ENCODE measurements at places on chromosomes 4 and X. TPM values are rescaled to one million over a fixed set of nuclear protein-coding genes. Genes with fewer than 3 reads are reported as not detected.

DNA sequence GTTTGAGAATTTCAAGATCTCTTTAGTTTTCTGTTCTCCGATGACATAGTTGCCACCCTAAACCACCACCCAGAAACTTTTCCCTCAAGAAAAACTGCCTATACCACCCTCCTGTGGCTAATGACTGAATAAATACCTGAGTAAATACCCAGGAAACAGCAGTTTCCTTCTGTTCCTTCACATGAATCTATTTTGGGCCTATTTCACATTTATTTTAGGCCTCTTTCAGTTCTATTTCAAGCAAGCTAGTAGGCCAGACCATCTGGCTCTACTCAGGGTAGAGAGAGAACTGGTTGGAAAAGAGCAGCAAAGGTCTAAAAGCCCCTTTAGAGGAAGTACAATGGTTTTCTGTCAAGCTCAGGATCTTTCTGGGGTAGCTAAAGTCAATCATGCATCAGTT, 23.4 kb downstream of the ARHGEF9 start:
- H3K27ac ChIP-seq, result no peak overlapping the region
- no peaks in the 10 kb centered on the region for H3K36me3 ChIP-seq
- H3K4me3 ChIP-seq, result no peak overlapping the region
- peaks cover 4% of the 10 kb centered on the region for H3K4me1 ChIP-seq

DNA sequence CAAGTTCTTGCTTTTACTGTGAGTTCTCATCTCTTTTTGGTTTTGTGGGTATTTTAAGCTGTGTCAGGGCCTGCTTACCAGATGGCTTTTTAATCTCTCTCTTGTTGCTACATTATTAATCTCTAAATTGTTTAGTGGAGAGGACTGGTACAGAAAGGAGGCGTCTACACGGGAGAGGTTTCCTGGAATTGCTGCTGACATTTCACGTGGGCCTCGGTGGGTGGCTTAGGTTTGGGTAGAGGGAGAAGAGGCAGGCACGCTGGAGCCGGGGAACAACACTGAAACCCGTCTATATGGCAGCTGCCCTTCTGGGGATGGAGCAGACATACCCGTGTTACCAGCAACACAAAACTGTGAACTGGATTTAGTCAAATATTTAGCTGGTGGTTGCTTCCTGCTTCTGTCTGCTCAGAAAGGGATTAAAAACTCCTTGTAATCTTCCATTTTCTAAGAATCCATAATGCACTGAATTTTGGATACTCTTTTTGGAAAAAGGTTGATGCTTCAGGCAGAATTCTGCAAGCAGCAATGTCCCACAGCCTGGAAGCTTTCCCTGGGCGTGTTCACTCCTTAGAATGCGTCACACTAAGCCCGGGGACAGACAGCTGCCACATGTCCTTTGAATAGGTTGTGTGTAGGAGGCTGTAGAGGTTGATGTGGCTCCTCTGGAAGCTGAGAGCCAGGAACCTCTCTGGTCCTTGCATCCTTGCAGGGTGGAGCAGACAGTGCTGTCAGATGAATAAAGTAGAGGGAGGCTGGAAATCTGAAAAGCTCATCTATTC, 199.8 kb upstream of the GATB start:
- no peaks in the 10 kb centered on the region for H3K4me1 ChIP-seq
- DNase-seq, result no peak
- no peak overlapping the region for H3K27ac ChIP-seq
- no peaks in the 10 kb centered on the region for H3K27me3 ChIP-seq

The STARD8 gene
- total RNA-seq, result 14.8 TPM

The RAB39B gene
- total RNA-seq, result not detected

DNA sequence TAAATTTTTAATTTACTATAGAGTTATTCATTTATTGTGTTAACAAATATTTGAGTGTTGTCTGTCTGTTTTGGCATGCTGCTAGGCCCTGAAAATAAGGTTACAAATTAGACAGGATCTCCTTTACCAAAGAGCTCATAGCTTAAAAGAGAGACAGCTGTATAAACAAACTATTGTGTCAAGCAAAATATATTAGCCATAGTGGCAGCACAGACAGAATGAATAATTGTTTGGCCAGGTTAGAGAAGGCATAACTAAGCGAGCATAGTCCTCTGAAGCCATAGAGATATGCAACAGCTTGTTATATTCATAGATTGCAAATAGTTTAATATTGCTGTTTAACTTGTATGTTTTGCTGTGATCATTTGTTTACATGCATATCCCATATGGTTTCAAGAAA, 66.7 kb upstream of the NDUFC1 start:
- H3K27ac ChIP-seq, result peak overlapping the region; percentile 22
- H3K36me3 ChIP-seq, result peaks cover 2% of the 10 kb centered on the region
- peaks cover 7% of the 10 kb centered on the region for H3K4me1 ChIP-seq
- peak; percentile 83 for DNase-seq
- H3K4me3 ChIP-seq, result no peak overlapping the region

- H3K4me1 ChIP-seq, result no peaks in the 10 kb centered on the region
- H3K27ac ChIP-seq, result no peak overlapping the region
- DNase-seq, result no peak
- H3K4me3 ChIP-seq, result no peak overlapping the region
- H3K27me3 ChIP-seq, result peaks cover 22% of the 10 kb centered on the region
These were observed 6.8 kb upstream of the SOWAHB start for GRCh38 chr4:76904646-76905190.

DNA sequence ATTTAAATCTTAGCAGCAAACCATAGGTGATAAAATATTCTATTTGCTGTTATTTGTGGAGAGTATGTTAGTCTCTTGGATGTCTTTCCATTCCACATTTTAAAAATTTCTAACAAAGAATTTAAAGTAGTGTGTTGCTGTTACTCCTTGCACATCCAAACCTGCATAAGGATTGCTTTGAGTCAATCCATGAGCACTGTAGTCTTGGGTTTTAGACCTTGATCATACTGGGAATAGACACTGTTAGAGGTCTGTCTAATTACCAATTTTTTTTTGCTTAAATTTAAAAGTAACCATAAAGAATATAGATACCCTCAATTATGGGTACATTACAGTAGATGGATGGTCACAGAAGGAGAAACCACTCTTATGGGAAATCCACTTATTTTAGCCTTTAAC, 1.5 kb downstream of the AFP start:
- no peak overlapping the region for H3K4me3 ChIP-seq
- peaks cover 18% of the 10 kb centered on the region for H3K27me3 ChIP-seq
- no peak for DNase-seq
- H3K27ac ChIP-seq, result no peak overlapping the region
- H3K36me3 ChIP-seq, result no peaks in the 10 kb centered on the region

- no peaks in the 10 kb centered on the region for H3K27me3 ChIP-seq
- H3K4me1 ChIP-seq, result peaks cover 38% of the 10 kb centered on the region
- H3K36me3 ChIP-seq, result no peaks in the 10 kb centered on the region
- H3K27ac ChIP-seq, result peak overlapping the region; percentile 94
These were observed 58.0 kb downstream of the ENPEP start for GRCh38 chr4:110533940-110534339.

The ADH1C gene
- not detected for total RNA-seq

The YY2 gene
- 2.4 TPM for total RNA-seq

DNA sequence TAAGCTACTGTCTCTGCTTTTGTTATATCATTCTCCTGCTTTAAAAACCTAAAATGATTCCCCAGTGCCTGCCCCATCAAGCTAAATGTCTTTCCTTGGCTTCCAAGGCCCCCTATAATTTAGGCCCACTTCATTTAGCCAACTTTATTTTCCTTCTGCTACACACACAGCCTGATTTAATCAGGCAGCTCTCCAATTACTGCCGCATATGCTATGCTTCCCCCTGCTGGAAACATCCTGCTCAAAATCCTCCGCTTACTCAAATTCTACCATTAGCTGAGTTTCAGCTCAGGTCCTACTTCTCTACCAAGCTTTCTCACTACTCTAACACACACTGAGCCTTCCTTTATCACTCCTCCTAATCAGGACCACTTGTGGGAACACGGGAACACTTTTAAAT, 17.0 kb downstream of the LAMP2 start:
- no peak overlapping the region for H3K27ac ChIP-seq
- peaks cover 4% of the 10 kb centered on the region for H3K36me3 ChIP-seq
- H3K4me1 ChIP-seq, result peaks cover 12% of the 10 kb centered on the region
- no peaks in the 10 kb centered on the region for H3K27me3 ChIP-seq

DNA sequence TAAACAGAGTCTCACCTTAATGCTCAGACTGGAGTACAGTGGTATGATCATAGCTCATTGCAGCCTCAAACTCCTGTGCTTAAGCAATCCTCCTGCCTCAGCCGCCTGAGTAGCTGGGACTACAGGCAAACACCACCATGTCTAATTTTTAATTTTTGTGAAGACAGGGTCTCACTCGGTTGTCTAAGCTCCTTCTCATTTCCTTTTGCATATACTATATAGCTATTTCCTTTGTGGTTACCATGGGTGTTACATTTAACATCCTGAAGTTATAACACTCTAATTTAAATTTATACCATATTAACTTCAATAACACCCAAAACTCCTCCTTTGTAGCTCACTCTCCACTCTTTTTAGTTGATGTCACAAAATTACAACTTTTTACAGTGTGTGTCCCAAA, 114.3 kb downstream of the DCK start:
- no peak overlapping the region for H3K4me3 ChIP-seq
- no peaks in the 10 kb centered on the region for H3K27me3 ChIP-seq
- H3K4me1 ChIP-seq, result no peaks in the 10 kb centered on the region
- H3K27ac ChIP-seq, result no peak overlapping the region
- H3K36me3 ChIP-seq, result no peaks in the 10 kb centered on the region

DNA sequence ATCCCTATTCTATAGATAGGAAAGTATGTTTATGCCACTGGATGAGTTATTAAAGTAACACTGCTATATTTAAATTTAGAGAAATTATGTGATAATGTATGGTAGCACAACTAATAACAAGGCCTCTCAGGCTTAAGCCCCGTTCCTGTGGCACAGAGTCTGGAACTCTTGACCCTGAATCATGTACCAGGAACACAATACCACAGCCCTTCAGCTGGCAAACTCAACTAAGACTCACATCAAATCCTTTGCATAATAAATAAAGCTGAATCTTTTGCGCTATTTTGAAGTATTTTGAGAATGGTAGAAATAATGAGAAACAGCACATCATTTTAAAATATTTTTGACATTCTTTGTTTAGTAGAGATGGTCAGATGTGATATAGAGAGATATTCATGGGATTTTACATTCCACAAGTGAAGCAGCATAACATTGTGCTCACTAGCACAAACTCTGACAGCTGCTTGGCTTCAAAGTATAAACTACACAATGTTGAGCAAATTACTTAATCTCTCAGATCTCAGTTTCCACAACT, 478.4 kb upstream of the FAM241A start:
- no peaks in the 10 kb centered on the region for H3K36me3 ChIP-seq
- no peak overlapping the region for H3K4me3 ChIP-seq
- no peaks in the 10 kb centered on the region for H3K4me1 ChIP-seq
- DNase-seq, result no peak

Measured in endothelial cell of umbilical vein (primary cell).